ENCODE measurements at places on chromosomes 12 and 14. TPM values are rescaled to one million over a fixed set of nuclear protein-coding genes. Genes with fewer than 3 reads are reported as not detected.

The TECPR2 gene
- 14.4 TPM for total RNA-seq

The KRT2 gene
- total RNA-seq: not detected

The NEUROD4 gene
- total RNA-seq: not detected

The GPRC5D gene
- not detected for total RNA-seq

The GALNT4 gene
- total RNA-seq: 25.5 TPM

The IFNG gene
- not detected for total RNA-seq

The GPR33 gene
- not detected for total RNA-seq

The NFATC4 gene
- 11.4 TPM for total RNA-seq

The CD4 gene
- not detected for total RNA-seq

The RHEBL1 gene
- 1.3 TPM for total RNA-seq

The ACSM4 gene
- not detected for total RNA-seq

The CIROP gene
- not detected for total RNA-seq

The TCP11L2 gene
- 30.4 TPM for total RNA-seq

The TMEM229B gene
- total RNA-seq: under 0.01 TPM

The RASSF9 gene
- 4.3 TPM for total RNA-seq

The WNT5B gene
- total RNA-seq: 0.33 TPM

The RTL1 gene
- not detected for total RNA-seq

The GRIN2B gene
- not detected for total RNA-seq
